ENCODE measurements at places on chromosomes 1 and 21.
A peak's percentile ranks its signal among the peaks of the same experiment; 100 is the strongest.

DNA sequence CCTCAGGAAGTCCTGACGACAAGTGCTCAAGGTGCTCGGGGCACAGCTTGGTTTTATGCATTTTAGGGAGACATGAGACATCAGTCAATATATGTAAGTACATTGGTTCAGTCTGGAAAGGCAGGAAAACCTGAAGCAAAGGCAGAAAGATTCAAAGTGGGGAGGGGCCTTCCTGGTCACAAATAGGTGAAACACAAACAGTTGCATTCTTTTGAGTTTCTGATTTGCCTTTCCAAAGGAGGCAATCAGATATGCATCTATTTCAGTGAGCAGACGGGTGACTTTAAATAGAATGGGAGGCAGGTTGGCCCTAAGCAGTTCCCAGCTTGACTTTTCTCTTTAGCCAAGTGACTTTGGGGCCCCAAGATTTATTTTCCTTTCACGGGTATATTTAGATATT, 8.9 kb upstream of the RNF187 start:
- no peak for DNase-seq

- peak; percentile 24 for DNase-seq
Observed at GRCh38 chr1:229879746-229880145, 187.3 kb upstream of the GALNT2 start.

DNA sequence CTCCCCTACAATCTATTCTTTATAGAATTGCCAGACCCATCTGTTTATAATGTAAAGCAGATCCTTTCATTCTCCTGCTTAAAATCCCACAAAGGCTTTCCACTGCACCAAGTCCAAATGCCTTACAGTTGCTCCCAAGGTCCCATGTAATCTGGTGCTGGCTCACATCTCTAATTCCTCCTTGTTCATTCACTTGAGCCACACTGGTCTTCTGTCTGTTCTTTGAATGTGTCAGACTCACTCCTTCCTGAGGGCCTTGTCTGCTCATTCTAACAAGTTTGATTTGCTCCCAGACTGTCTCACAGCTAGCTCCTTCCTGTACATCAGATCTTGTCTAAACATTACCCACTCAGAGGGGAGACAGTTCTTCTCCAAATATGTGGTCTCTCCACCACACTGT, 38.9 kb downstream of the ALG14 start:
- DNase-seq, result no peak

DNA sequence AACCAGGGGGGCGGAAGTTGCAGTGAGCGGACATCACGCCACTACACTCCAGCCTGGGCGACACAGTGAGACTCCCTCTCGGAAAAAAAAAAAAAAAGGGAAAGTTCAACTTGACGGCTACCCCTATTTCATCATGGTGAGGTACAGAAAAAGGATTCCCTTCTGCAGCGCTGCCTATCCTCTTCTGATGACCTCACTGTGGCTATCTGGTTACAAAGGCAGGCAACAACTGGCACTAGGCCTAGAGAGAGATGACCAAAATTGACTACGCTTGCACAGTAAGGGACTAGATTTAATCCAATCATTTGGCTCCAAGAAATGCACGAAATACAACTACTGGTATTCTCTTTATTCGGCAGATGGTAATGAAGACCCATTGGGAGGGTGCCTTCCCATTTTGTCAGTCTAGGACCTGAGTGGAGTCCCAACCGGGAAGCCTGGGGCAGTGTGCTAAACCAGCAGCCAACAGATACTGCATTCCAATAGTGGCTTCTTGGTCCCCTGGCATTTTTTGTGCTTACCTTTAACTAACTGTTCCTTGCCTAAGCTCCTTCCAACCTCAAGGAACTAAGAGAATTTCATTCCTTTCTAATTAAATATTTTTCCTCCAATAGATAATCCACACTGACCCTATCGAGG, 36.6 kb downstream of the ITPKB start:
- no peak for DNase-seq

DNA sequence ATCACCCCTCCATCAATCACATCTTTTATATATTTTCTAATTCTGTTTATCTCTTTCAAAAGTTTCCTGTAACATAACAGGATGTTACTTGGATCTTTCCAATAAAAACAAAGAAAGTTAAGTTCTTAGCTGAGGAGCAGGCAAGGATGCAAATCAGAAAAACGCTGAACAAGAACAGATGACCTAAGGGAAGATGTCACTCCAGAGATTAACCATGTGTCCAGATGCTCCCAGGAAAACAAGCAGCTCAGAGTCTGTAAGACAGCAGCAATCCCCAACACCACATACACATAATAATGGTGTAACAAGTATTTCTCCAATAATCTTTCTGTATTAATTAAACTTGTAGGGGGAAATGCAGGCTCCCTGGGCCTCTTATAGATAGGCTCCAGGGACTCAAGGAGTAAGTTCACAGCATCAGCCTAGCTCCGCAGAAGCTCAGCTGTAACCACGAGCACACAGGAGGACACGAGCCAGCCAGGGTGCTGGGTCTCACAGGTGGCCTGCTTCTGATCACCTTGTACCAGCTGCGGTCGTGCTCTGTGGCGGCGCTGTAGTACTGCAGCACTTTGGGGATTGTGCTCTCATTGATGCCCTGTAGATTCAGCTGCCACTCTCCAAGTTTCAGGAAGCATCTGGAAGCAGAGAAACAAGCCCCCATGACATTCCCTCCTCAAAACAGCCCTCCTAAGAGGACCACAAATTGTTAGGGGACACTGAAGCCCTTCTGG, 33.1 kb upstream of the EXOSC10 start:
- DNase-seq, result no peak

DNA sequence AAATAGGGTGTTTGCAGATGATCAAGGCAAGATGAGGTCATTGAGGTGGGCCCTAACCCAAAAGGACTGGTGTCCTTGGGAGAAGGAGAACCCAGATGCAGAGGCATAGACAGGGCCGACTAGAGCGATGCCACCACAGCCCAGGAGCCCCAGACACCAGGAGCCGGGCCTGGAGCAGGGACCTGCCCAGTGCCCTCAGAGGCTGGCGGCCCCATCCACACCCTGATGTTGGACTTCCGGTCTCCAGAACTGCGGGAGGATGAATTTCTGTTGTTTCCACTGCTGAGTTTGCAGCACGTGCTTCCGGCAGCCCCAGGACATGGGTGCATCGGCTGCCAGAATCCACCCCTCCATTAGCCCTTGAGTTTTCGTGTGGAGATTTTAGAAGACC, 7.2 kb upstream of the ACTRT2 start:
- no peak for DNase-seq

- DNase-seq, result no peak
Observed at GRCh38 chr1:209648931-209649776, 3.1 kb downstream of the LAMB3 start.

GRCh38 chr1:5936621-5937372, 55.4 kb downstream of the NPHP4 start:
- no peak for DNase-seq

- DNase-seq, result no peak
Observed at GRCh38 chr1:2300851-2301606, 72.9 kb downstream of the SKI start.

- DNase-seq, result no peak
Observed at GRCh38 chr1:71351438-71351837, 270.6 kb upstream of the ZRANB2 start.

- DNase-seq, result no peak
Observed at GRCh38 chr1:89081005-89081404, 16.0 kb upstream of the GBP1 start.

- DNase-seq, result no peak
Observed at GRCh38 chr1:41673806-41674205, 189.3 kb upstream of the EDN2 start.

DNA sequence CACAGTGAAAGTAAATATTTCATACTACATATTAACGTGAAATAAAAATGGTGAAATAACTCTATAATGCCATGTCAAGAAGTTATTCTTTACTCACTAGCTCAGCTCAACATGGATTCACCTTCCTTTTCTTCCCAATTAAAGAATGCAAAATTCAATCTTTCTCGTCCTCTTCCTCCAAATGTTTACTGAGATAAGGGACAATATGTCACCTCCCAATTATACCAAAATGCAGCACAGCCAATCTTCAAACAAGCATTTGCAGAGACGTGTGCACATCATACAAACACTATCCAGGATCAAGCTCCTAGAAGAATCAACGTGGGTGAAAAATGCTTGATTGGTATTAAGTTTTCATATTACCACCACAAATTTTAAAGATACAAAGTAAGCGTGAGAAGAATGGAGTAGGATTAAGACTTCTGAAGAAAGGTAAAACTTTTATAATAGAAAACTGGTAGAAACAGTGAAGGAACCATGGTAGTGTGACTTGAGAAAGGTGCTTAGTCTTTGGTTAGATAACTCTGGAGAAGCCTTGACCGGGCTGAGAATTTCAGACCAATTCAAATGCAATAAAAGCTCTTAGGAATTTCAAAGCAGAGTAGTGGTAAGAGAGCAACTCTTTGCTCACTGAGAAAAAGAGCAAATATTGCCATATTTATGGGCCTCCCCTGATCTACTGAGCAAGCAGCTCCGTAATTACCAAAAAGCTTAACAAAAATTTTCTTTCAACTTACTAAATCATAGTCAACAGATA, 7.2 kb downstream of the PTP4A2 start:
- DNase-seq, result no peak

DNA sequence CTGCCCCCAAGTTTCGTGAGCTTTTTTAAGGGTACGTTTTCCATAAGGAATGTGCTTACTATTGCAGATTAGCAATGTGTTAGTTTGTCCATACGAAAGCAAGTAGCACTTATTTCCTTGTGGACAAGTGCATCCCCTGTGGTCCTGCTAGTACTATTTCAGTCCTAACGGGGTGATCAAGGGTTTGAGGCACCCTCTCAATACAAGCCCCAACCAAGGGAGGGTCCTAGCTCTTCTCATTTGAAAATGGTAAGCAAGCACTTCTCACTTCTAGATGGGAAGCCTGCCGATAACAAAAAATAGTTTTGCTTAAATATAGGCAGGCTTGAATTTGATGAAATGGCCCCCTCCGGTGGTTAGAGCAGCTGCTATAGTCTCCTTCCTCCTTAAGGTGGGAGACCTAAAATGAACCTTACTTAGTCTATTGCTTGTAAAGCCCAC, 64.0 kb upstream of the HMCN1 start:
- peak; percentile 61 for DNase-seq

GRCh38 chr21:36169470-36170128, 13.0 kb downstream of the DOP1B start:
- no peak for DNase-seq

DNA sequence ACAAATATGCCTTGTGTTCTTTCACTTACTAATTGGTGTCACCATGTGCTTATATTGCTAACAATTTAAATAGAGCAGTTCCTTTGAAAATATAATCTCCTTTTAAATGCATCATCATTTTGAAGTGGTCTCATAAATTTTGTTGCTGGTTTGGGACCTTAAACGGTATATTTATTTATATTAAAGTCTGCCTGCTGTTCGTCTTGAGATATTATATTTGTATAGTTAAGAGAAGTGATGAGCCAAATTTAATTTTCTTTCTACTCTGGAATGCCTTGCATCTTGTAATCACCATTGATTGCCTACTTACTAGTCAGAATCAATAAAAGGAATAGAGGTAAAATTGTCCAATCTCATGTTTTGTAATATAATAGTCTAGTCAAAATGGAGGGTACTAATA, 91.6 kb downstream of the NTNG1 start:
- DNase-seq, result no peak

DNA sequence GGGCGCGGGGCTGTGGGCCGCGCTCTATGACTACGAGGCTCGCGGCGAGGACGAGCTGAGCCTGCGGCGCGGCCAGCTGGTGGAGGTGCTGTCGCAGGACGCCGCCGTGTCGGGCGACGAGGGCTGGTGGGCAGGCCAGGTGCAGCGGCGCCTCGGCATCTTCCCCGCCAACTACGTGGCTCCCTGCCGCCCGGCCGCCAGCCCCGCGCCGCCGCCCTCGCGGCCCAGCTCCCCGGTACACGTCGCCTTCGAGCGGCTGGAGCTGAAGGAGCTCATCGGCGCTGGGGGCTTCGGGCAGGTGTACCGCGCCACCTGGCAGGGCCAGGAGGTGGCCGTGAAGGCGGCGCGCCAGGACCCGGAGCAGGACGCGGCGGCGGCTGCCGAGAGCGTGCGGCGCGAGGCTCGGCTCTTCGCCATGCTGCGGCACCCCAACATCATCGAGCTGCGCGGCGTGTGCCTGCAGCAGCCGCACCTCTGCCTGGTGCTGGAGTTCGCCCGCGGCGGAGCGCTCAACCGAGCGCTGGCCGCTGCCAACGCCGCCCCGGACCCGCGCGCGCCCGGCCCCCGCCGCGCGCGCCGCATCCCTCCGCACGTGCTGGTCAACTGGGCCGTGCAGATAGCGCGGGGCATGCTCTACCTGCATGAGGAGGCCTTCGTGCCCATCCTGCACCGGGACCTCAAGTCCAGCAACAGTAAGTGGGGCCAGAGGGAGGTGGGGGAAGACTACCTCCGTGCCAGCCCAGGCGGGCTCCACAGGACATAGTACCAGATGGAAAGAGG, 808 bp downstream of the MAP3K21 start:
- peak; percentile 67 for DNase-seq

- no peak for DNase-seq
Observed at GRCh38 chr1:200850554-200850953, 22.2 kb upstream of the GPR25 start.

All from islet precursor cell (in vitro differentiated cells).